ENCODE measurements at places on chromosomes 3 and 15.

- no peak for DNase-seq
Measured at GRCh38 chr15:34644061-34644460, 60.6 kb upstream of the GOLGA8B start.

- DNase-seq = no peak
Measured at GRCh38 chr3:123633530-123633929, 48.7 kb upstream of the HACD2 start.

- DNase-seq = no peak
Measured at GRCh38 chr15:74179983-74180880, 6.7 kb downstream of the ISLR start.

- no peak for DNase-seq
Measured at GRCh38 chr3:188008582-188009213, 145.3 kb upstream of the LPP start.

DNA sequence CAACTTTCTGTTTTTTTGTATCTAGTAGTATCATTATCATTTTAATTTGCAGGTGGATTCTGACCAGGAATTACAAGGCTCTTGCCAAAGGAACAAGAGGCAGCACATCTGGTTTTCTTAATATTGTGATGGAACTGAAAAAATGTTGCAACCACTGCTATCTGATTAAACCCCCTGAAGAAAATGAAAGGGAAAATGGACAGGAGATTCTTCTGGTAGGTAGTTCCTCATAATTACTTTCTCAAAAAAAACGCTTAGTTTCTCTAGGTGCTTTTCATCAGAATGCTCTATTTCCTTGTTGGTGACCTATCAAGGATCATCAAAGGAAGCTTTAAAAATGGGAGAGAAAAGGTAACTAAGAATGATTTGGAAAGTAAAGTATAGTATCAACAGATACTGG lies 71.6 kb downstream of the CHD2 start:
- DNase-seq = no peak

- no peak for DNase-seq
Measured at GRCh38 chr3:192090586-192090985, 629.6 kb downstream of the PYDC2 start.

DNA sequence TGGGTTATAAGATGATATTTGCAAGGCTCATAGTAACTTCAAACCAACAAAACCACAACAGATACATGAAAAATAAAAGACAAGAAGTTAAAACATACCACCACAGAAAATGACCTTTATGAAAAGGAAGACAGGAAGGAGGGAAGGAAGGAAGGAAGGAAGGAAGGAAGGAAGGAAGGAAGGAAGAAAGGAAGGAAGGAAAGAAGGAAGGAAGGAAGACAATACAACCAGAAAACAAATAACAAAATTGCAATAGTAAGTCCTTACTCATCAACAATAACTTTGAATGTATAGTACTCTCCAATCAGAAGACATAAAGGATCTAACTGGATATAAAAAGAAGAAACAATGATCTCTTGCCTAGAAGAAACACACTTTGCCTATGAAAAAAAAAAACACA lies 287.4 kb upstream of the DCBLD2 start:
- DNase-seq = no peak

DNA sequence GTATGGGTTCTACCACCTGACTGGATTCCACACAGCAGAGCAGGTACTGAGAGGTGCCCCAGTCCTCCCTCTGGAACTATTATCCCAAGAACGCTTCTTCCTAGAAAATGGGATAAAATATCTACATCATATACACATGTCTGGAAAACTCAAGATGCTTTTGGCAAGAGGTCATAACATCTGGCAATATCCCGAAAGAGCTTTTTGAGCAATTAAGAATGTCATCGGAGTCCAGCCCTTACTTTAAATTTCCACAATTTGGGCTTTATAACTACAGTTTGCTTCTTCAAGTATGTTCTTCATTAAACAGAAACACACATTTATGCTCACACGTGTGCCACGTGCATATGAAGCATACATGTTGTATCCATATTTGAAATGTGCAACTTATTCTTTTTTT lies 365.9 kb upstream of the THBS1 start:
- no peak for DNase-seq

DNA sequence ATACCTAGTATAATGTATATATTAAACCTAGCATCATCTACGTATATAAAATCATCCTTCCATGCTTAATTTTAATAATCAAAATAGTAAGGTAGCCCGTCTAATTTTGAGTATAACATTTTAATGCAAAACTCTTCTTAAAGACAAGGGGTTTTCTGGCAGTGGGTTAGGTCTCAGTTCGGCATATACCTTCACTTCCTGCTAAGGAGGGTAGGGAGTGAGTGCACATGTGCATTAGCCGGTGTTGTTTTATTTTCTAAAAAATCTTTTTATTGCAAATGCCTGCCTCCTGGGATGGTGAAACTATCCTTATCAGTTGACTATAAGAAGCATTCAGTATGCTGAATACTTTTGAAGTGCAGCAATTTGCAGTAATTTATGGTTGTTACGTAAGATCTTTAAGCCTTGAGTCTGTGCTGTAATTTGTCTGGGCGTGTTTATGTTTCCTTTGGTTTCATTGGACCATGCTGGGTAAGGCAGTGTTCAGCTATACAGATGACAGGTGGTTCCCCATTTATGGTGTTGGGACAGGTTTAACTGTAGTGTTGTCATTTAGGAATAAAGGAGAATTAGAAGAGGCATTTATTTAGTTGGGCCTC lies 11.7 kb downstream of the ARHGEF26 start:
- DNase-seq = no peak

- no peak for DNase-seq
Measured at GRCh38 chr15:81160312-81161159, 26.5 kb downstream of the CFAP161 start.

DNA sequence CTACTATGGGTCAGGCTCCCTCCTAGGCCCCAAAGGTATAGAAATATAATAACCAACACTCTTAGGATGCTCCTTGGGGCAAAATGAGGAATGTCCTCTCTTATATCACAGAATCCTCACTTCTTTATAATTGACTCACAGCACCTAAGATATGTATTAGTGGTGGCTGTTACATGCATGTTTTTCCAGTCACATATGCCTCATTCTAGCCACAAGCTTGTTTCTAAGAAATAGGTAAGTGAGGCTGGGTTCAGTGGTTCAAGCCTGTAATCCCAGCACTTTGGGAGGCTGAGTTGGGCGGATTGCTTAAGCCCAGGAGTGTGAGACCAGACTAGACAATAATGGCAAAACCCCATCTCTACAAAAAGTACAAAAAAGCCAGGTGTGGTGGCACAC lies 57.9 kb upstream of the PSMD6 start:
- no peak for DNase-seq

DNA sequence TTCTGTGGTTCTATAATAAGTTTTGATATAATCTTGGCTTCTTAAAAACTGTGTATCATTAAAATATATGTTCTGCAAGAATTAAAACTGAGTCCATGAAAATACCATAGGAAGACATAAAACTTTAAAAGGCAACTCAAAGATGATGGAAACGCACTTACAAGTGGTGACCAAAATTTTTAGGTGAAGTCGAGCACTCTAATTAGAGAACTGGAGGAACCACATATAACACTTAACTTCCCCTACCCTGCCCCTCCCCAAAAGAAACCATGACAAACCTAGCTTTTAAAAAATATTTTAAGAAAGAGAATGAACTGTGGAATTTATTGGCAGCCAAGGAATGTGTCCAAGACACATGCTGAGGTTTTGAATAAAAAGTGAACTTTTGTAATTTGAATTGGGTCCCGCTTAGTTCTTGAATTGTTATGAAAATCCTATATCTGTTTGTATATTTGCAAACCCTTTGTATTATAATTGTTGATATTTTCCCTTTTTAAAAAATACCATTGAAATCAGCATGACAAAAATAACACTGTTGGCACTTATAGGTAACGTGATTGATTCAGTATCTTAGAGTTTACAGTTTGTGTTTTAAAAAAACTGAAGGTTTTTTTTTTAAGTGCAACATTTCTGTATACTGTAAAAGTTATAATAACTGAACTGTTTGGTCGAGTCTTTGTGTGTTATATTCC lies 7.7 kb downstream of the NR2F2 start:
- no peak for DNase-seq

- no peak for DNase-seq
Measured at GRCh38 chr3:25728101-25728500, 55.1 kb downstream of the NGLY1 start.

- DNase-seq = no peak
Measured at GRCh38 chr3:86771741-86772512, 219.0 kb downstream of the VGLL3 start.

GRCh38 chr3:29202378-29202777 lies 78.5 kb upstream of the RBMS3 start:
- DNase-seq = no peak

DNA sequence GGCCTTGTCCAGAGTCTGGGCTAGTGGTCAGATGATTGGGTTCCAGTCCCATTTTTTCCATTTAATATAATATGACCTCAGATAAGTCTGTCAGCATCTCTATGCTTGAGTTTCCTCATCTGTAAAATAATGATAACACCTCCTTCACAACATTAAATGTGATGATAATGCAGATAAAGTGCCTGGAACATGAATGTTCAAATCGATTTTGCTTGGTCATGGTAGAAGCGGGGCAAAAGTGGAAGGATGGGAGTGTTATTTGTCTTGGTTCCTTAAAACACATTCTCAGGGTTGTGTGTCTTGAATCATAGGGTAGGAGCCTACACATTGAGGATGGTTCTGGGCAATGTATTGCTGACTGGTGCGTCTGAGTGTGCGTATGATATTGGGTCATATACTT lies 16.9 kb downstream of the ARIH2 start:
- no peak for DNase-seq

DNA sequence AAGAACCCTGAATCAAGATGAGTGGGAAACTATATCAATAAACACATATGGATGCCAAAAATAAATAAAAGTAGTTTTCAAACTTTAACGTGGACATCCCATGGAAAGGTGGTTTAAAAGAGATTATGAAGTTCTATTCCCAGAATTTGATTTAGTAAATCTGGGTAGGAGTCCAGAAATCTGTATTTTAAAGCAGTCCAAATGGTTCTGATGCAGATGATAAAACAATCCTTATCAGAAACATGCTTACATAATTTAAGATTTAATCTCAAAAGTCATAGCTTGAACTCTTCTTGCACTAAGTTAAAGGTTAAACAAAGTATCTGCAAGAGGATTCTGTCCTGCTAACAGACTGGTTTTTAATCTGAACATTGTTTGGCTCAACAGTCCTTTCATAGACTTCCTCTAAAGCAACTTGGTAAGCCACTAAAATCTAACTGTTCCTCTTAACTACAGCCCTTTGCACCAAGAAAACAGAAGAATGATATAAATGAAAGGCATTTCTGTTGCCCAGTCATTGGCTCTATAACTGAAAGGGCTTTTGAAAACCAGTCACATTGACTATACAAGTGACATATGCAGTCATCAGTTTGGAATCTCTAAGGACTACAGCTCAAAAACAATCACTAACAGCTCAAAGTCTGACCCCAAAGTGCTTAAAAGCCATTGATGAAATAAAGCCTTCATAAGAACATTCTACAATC lies 23.4 kb upstream of the MAP4 start:
- no peak for DNase-seq

- DNase-seq = peak; percentile 48
Measured at GRCh38 chr15:100341750-100342560, at the start of gene ADAMTS17. Gene ADAMTS17 (minus strand): TSS chr15:100341975. CDS start chr15:100341899, 76 bp downstream.

DNA sequence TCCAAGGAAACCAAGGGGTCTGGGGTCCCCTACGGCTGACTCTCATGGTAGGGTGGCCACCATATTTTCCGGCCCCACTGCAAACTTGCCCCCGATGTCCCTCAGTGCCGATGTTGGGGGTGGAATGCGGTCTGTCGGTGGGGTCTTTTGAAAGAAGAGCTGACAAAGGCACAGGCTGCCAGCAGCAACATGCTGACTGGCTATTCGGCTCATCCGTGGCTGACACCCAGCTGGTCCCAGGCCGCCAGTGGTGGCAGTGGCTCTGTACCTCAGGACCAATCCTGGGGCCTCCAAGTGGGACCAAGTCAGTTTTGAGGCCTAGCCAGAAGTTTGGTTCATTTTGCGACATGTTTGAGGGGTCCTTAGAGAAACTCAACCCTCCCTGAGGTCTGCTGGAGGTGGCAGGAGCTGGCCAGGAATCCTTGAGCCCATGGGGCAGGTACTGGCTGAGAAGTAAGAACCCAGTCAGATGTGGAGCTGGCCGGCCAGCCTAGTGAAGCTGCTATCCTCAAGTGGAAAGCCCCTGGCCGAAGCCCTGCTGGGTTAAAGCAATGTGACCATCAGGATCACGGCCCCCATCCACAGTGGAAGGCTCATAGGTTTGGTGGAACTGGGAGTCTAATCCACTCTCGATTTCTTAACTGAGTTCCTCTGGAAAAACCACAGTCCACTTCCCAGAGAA lies 17.8 kb downstream of the BMF start:
- no peak for DNase-seq

DNA sequence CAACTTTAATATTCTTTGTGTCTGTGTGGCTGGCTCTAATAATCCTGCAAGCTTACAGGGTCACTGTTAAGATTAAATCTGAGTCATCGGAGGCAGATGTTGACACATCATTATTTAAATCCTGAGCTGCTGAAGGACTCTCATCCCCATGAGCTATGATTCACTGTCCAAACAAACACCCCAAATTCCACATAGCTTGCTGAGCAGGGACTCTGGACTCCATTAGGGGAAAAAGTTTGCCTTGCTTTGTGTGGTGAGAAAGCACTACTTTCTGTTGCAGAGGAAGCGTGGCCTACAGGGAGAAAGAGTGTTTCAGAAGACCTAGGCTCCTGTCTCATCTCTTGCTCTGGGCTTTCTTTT lies 213.7 kb downstream of the PDCD6IP start:
- DNase-seq = no peak

DNA sequence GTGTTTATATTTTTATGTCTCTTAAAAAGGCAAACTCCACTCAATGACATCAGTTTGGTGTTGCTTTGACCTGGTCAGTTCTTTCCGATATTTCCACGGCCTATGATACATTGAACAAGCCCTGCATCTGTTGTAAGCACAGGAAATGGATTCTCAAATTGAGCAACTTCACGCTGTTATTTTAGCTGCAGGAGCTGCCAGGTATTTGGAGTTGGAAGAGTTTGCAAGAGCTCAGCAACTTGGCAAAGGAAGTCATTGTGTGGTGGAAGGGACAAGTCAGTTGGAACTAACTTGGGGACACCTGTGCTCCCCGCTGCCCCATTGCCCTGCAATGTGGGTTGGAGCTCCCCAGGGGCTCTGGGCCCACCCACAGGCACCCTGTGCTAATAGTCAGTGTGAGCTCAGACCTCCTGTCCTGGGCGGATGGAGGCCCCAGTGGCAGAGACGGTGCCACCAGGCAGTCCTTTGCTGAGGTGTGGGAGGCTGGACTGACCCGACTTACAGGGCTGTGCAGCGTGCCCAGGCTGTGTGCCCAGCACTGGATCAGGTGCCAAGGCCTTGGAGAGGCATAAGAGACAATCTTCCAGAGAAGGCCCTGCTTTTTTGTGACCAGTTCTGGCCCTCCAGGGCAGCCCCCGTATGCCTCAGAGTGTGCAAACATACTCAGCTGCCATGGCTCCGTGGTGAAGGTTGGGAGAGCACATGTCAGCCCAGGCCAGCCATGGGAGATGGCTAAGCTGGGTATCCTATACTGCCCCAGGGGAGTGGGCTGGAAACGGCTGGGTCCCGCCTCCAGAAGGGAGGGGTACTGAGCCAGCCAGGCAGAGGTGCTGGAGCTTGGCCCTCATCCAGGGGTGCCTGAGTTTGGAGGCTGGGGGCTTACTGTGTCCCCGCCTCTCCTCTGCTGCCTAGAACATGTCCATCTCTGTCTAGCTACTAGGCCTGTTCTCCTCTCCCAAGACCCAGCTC lies 43.5 kb downstream of the KY start:
- no peak for DNase-seq

All from GM18507 (cell line).